ENCODE measurements at places on chromosomes 1 and 21. TPM values are rescaled to one million over a fixed set of nuclear protein-coding genes. Genes with fewer than 3 reads are reported as not detected.

PRDM16 gene
- total RNA-seq = not detected

OR10X1 gene
- not detected for total RNA-seq

AADACL4 gene
- not detected for total RNA-seq

GRCh38 chr1:62732331-62732730 lies 44.1 kb upstream of the DOCK7 start:
- DNase-seq = no peak

DNA sequence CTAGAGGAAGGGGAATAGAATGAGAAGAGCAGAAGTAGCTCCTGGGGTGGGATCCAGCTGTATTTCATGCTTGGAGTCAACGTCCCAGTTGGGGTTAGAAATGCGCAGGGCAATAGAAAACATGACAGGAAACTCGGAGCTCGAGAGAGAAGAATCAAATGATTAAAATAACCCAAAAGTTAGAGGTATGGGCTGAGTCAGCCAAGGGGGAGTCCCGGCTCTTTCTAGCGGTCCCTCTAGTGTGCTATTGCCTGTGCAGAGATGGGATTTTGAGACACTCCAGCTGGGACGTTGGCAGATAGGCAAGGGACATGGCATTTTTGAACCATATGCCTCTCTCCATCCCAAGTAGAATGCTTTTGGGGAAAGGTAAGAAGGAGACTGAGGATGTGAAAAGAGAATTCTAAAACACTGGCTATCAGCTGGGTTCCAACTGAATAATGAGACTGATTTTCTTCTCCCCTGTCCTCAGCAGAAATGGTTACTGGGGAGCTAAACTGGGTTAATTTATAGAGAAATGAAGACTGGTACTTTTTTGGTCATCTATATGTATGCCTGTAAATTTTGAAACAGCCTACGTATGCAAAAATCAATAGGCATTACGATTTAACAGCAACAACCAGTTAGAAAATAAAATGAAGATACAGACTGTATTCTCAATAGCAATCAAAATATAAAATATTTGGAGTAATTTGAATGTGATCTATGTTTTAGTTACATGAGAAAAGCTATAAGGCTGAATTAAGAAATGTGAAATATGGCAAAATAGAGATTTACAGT lies 7.0 kb upstream of the VPS26C start:
- DNase-seq = no peak

GRCh38 chr1:76046149-76046548 lies 28.4 kb upstream of the ST6GALNAC3 start:
- no peak for DNase-seq

- no peak for DNase-seq
Measured at GRCh38 chr1:170669107-170669445, 5.1 kb downstream of the PRRX1 start.

DNA sequence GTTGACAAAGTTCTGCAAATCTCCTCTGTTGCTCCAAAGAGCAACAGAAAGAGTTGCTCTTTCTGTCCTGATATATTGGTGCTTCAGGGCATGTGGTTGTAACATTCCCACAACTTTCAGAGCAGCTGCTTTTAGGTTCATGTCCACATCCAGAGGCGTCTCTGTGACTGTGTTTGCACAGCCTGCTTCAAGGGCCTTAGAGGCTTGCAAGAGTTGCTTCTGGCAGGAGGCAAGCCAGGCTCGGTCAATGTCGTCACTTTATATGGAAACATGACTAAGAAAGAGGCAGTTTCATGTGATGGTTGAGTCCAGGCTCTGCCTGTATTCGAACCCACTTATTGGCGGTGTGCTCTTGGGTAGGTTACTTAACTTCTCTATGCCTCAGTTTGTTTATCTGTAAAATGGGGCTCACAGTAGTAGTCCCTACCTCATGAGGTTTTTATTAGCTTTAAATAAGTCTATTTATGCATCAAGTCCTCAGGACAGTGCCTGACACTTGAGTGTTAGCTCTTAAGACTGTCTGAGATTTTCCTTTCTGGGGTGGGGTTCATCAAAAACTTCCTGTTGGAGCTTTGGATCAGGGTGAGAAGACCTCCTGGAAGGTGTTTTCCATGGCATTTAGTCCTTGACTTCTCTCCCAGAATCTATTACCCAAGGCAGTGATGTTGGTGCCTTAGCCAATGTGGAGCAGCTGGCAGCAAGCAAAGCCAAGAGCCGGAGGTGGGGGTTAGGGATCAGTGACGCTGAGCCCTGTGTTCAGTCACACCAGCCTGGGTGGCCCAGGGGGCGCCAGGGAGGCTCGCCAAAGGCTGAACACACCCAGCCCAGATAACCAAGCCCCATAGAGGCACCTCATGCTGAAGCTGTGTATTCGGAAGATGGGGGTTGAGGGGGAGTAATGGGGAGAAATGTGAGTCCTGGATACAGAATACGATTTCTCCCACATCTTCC lies 18.9 kb downstream of the LHX4 start:
- DNase-seq = no peak

GRCh38 chr1:181919542-181919941 lies 142.0 kb downstream of the ZNF648 start:
- DNase-seq = no peak

Measured in activated T-helper 2 cell treated with anti-CD3 and anti-CD28 coated beads, Interferon-gamma antibody, Interleukin-2, Interleukin-4, amounts not matched to agents 10 μg/mL and 5 μg/mL and 100 μg/mL, durations not matched to agents 14 hours and 24 hours and 36 hours (primary cell).